ENCODE measurements at places on chromosomes 16 and 17.

DNA sequence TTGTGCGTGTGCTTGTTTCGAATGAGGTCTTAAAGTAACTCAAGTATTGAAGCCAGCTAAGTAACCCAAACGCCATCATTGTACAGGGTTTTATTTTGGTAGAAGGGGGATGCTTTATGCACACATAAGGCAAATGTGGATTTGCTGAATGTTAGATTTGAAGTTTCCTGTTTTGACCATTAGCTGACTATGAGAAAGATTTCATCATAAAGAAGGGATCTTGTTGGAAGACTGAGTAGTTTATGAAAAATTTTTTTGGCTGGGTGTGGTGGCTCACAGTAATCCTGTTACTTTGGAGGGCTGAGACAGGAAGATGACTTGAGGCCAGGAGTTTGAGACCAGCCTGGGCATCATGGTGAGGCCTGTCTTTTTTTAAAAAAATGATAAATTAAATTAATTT, 10.0 kb upstream of the ZFP3 start:
- DNase-seq: no peak

DNA sequence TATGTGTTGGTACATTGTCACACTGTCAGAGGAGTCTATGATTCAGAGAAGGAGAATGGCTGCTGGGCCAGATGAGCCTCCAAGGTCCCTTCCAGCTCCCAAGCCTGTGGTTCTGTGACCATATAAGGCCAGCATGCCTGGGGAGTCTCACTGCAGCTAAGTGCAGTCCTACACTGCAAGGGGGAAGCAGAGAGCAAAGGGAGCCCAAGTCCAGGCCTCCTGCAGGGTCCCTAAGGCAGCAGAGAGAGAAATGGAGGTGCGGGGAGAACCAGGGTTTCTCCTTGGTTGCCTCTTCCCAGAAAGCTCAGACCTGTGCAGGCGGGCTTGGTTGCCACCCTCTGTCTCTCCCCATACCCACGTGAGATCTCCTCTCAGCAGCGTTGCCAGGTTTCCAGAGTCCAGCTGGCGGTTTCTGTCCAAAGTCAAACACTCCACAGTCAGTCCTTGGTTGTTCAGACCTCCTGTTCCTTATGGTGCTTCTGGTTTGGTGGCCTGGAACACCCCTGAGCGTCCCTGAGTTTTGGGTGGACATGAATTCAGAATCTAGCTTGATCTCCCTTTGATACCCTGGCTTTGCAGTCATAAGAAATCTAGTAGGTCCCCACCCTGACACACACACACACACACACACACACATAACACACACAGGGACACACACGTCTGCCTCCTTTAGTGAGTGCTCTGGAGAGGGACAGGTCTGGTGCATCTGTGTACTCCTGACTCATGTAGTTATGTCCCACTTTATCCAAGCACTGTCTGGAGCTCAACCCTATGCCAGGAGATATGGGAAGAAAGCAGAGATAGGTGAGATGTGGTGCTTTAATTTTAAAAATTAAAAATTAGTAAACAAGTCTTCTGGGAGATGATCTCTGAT, 78.8 kb downstream of the GNAO1 start:
- DNase-seq: peak; percentile 98

- no peak for DNase-seq
Measured at GRCh38 chr16:57072616-57073275, 19.6 kb upstream of the CPNE2 start.

- DNase-seq: no peak
Measured at GRCh38 chr16:81720973-81721906, 57.9 kb upstream of the PLCG2 start.

DNA sequence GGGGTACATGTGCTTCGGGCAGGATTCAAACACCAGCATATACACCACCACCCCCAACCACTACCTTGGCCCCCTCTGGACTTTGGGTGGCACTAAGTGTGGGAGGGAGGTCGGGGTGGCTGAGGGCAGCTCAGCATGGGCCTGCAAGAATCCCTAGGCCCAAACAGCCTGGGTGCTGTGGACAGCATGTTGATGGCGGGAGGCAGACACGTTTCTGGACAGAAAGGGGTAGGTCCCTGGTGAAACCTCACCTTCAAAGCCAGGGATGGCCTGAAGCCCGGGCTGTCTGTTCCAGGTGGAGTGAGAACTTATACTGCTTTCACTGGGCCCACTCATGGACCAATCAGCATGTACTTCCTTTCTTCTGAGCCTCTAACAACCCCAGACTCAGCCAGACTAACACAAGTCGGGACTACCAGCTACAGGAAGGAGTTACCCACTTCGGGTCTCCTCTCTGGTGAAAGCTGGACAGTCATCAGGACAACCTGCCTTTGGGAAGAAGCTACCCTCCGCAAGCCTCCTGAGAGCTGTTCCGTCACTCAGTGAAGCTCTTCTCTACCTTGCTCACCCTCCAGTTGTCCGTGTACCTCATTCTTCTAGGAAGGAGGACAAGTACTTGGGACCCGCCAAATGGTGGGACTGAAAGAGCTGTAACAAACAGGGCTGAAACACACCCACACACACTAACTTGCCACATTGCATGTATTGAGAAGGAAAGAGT, 203.0 kb downstream of the CPPED1 start:
- no peak for DNase-seq

DNA sequence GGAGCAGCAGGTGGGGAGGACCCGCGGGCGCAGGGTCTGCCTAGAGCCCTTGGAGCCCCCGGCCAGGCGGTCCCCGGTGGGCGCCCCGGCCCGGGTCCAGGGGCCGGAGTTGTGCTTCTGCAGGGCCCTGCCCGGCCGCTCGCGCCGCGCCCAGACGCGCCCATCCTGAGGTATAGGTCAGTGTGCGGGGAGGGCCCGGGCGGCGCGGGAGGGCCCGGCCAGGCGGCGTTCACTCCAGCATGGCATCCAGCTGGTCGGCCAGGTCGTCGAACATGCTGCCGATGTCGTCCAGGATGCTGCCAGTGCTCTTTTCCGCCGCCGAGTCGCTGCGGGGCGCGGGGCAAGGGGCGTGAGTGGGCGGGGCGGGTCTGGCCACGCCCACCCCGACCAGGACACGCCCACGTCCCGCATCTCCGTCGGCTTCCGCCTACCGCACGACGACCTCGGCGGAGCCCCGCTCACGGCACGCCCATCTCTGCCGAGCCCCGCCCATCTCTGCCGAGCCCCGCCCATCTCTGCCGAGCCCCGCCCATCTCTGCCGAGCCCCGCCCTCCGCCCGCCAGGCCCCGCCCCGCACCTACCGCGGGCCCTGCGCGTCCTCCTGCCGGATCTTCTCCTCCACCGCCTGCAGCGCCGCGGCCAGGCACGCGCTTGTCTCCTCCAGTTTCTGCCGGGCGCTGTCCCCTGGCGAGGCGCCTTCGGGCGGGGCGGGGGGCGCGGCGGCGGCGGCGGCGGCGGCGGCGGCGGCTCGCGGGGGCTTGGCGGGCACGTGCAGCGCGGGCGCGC, 17.9 kb downstream of the CASKIN1 start:
- DNase-seq: peak; percentile 46

- DNase-seq: peak; percentile 23
Measured at GRCh38 chr16:25151996-25152395, 40.5 kb downstream of the LCMT1 start.

- DNase-seq: no peak
Measured at GRCh38 chr16:75632857-75633256, 9.8 kb upstream of the ADAT1 start.

- DNase-seq: no peak
Measured at GRCh38 chr17:83010206-83011200, 68.9 kb upstream of the METRNL start.

- DNase-seq: no peak
Measured at GRCh38 chr16:87316450-87316922, 706 bp downstream of the C16orf95 start.

GRCh38 chr17:52027620-52028295, 130.8 kb downstream of the CA10 start:
- peak; percentile 84 for DNase-seq

GRCh38 chr16:66580605-66581209, 1.4 kb downstream of the CMTM2 start:
- DNase-seq: peak; percentile 78

GRCh38 chr16:81095653-81095952, 592 bp downstream of the GCSH start:
- no peak for DNase-seq

DNA sequence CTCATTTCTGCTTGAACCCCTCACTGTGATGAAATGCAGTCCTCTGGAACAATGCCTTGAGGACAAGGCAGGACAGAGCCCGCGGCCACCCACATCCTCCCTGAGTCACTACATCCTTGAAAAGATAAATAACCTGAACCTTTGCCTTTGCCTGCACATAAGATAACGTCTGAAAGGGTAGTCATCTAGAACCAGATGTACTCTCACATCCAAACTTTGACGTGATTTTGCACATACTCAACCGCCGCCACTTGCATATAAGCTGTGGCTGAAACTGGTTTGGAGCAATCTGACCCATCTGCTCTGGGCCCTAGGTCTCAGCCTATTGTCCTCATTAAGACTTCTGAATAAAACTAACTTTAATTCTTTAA, 252.1 kb downstream of the PHKB start:
- DNase-seq: peak; percentile 54
